Bone marrow (tissue), 2 donors: ENCODE measurements at places on chromosomes 3 and 15.

DNA sequence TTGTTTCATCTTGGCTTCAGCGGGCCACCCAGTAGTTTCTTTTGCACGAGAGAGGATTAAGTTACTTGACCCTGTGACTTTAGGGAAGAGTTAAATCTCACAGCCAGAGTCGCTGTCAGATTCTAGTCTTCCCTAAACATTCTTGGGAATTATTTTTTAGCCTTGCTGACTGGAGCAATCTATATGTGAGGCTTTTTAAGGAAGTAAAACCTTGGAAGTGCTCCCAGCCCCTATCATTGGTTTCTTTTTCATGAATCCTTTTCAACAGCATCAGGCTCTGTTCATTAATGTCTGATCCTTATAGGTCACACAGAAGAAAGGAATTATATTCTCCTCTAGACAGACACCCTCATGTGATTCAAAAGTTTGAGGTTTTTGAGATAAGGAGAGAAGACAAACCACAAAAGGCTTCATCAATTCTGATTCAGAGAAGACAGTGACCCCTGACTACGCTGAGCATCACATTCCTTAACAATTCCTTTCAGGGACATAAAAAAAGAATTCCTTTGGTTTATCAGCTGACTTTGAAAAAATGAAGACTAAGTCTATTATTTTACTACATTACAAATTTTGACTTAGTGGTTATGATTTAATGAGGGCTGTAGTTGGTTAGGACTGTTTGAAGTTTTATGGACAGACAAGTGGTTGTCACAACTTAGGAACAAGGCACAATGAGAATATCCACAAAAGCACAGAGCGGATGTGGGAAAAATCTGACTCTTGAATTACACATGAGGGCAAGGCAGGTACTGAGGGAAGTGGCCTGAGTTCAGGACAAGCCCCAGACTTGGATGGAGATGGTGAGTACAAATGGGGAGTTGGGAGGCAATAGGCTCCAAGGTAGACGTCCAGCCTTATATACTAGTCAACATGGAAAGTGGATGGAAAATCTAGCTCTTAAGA is 171.1 kb upstream of the STT3B start:
- DNase-seq = no peak

DNA sequence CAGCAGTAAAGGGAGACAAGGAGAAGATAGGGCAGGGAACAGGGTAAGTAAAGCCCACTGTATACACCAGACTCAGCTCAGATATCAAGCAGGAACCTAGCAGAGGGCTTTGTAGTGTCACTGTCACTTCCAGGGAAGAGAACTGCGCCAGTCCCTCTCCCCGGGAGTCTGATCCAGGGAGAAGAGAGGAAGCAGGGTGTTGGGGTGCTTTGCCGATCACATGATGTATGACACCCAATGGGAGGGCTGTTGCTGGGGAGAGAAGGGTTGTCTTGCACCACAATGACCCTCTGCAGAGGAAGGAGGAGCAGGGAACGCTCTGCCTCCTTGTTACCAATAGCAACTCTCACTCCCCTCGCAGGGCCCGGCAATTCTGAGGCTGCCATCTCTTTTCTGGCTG is 147.2 kb upstream of the SLC2A2 start:
- DNase-seq = no peak

DNA sequence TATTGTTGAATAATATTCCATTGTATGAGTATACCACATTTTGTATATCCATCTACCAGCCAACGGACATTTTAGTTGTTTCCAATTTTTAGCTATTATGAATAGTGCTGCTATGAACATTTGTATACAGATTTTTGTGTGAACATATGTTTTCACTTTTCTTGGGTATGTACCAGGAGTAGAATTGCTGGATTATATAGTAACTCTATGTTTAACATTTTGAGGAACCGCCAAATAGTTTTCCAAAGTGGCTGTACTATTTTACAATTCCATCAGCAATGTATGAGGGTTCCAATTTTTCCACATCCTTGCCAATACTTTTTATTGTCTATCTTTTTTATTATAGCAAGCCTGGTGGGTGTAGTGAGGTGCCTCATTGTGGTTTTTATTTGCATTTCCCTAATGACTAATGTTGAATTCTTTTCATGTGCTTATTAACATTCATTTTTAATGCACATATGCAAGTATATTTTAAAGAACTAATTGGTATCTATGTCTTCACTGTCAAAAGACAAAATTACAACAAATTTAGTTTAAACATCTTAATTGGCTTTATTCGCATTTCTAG is 77.5 kb upstream of the PIAS1 start:
- DNase-seq = no peak

DNA sequence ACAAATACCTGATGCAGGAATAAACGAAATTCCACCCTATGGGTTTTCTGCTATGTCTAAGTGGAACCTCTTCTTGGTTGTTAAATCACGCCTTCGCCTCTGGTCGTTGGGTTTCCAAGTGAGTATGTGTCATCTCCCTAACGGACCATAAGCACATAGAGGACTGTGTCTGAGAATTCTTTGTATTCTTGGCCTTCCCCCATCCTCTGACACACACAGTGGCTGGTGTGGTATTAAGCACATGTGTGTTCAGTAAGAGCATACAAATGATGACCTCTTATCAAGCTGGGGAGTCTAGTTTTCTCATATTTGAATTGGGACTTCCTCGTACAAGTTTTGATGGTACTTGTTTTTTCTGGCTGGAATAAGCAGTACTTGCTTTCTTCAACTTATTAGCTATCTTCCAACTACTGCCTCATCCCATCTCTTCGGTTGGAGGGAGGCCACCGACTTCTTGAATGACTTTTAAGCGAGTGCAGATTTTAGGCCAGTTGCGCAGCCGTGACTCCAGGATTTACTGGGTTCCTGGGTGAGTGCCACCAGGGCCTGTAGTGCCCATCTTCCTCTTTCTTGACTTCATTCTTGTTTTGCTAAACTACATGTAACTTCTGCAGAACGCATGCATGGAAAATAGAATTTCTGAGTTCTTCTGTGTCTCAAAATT is 240.2 kb downstream of the ADAMTS17 start:
- DNase-seq = no peak

- no peak for DNase-seq
These were observed 114.5 kb downstream of the GMPS start for GRCh38 chr3:155984791-155985417.

GRCh38 chr3:124576565-124577493 is 153.4 kb upstream of the UMPS start:
- no peak for DNase-seq
